ENCODE measurements at places on chromosomes 5 and 9.
A peak's percentile ranks its signal among the peaks of the same experiment; 100 is the strongest.

GRCh38 chr9:120384925-120385272 lies 195.1 kb downstream of the CDK5RAP2 start:
- DNase-seq: no peak

- no peak for DNase-seq
Observed at GRCh38 chr5:42854795-42855194, 43.1 kb upstream of the SELENOP start.

- DNase-seq: no peak
Observed at GRCh38 chr5:156694598-156694997, 155.5 kb upstream of the PPP1R2B start.

GRCh38 chr5:113156271-113156877 lies 179.8 kb downstream of the DCP2 start:
- no peak for DNase-seq

GRCh38 chr5:125558466-125558865 lies 812.0 kb upstream of the ZNF608 start:
- no peak for DNase-seq

DNA sequence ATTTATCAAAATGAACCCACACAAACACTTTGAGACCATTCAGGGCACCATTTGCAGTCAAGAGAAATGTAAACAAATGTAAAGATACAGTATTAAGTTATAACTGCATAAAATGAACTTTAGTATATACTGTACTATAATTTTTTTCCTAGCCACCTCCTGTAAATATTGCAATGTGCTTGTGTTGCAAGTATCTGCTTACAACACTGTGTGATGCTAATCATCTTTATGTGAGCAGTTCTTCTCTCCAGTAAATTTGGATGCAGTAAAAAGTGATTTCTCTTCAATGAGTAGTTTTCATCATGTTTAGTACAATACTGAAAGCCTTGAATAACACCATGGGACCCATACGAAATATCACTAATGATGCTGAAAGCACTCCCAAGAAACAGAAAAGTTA lies 9.4 kb downstream of the G3BP1 start:
- DNase-seq: no peak

- no peak for DNase-seq
Observed at GRCh38 chr5:158170060-158170459, 311.1 kb upstream of the CLINT1 start.

DNA sequence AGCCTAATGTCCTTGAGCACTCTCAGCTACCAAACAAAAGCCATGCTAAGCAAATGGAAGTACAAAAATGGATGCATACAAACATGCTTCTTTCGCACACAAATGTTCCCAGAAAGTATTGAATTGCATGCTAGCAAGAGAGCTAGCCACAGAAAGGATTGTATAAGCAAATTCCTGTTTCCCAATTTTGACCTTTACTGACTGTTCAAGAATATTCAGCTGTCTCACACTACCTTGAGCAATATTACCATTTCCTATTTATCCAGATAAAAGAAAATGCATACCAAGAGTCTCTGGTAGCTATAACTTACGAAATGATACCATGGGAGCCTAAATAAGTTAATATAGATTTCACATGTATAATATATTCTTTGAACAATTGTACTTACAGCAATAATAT lies 264.6 kb downstream of the TMEM167A start:
- no peak for DNase-seq

DNA sequence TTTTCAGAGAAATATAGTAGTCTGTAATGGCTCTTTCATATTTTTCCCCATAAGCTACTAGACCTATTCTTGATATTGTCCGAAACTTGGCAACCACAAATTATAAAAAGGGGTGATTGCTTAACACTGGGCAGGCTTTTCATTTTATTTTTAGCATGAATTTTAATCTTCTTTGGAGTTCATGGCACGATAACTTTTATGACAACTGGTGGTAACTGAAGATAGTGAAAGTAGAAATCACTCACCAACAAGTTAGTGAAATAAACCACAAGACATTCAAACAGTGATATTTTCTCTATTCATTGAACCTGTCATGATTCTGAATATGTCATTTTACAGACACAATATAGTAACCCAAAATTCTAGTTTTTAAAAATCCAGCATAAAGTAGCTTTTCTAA lies 213.9 kb downstream of the PRDM9 start:
- no peak for DNase-seq

- DNase-seq: no peak
Observed at GRCh38 chr5:31568302-31568835, 36.3 kb downstream of the C5orf22 start.

- DNase-seq: no peak
Observed at GRCh38 chr9:87748881-87749280, 23.0 kb downstream of the CTSL start.

GRCh38 chr9:36897478-36897877 lies 136.6 kb downstream of the PAX5 start:
- no peak for DNase-seq

- DNase-seq: no peak
Observed at GRCh38 chr5:44389823-44390143, 563 bp upstream of the FGF10 start.

DNA sequence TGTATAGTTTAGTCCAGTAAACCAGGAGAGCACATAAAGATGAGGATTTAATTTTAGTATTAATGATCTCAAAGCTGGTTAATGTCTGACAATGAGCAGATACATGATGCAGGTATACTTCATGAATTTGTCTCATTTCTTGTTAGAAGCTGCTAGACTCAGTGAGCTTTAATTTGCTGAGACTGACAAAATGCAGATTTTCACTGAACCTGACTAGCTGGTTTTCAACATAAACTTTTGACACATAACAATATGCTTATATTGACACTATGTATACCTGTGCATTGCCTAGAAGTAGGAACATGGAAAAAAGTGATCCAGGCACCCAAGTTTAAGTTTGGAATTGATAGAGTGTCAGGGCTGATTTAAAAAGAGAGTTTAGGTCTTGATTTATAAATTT lies 10.8 kb downstream of the UBLCP1 start:
- no peak for DNase-seq

DNA sequence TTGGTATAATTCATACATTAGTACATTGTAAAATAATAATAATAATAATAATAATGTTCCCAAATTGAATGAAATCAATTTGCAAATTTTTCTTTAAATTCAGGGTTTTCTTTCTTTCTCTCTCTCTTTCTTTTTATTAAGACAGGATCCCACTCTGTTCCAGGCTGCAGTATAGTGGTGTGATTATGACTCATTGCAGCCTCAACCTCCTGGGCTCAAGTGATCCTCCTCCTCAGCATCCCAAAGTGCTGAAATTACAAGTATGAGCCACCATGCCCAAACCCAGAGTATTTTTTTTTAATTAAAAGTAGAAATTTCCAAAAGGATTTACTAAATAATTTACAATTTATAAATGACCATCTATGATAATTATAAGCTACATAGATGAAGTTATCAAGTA lies 117.7 kb downstream of the HOMER1 start:
- no peak for DNase-seq

GRCh38 chr5:174617910-174618309 lies 106.5 kb upstream of the MSX2 start:
- no peak for DNase-seq

- DNase-seq: no peak
Observed at GRCh38 chr9:134868751-134869553, 11.7 kb upstream of the FCN2 start.

DNA sequence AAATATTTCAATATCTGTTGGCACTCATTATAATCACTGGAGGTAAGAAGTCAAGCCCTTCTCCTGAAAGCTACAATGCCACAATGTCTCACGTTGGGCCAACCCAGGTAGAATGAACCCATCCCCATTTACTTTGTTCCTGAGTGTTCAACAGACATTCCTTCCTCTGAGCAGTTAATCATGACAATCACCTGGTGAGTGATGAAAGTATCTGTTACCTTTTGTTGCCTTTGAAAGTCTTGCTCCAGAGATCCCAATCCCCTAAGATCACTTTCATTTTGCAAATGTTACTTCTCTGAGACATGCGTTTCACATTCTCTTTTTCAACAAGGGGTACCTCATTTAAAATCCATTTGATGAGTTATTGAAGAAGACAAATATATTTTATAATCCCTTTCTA lies 49.3 kb upstream of the MSX2 start:
- DNase-seq: no peak

DNA sequence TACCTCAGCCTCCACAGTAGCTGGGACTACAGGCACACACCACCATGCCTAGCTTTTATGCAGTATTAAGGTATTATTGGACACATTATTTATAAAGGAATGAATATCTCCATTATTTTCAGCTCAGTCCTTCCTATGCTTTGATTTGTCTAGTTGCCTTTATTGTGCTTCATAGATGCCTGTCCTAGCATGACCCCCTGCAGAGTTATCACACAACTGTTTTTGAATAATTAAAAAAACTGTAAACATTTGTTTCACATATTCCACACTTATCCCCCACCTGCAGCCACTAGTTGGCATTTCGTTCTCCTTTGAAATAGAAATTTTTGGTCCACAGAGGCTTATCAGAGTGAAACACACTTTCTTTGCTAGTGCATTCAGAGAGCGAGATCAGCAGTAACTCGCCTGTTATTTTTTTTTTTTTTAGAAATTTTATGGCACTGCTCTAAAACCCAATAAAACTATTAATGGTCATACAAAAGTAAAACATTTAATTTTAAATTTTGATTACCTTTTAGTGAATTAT lies 151.8 kb upstream of the RASA1 start:
- no peak for DNase-seq

GRCh38 chr5:139862313-139862712 lies 66.7 kb downstream of the PSD2 start:
- no peak for DNase-seq

- peak; percentile 90 for DNase-seq
Observed at GRCh38 chr9:134391319-134392231, 65.3 kb downstream of the RXRA start.

GRCh38 chr9:77291714-77292113 lies 114.4 kb downstream of the VPS13A start:
- no peak for DNase-seq

DNA sequence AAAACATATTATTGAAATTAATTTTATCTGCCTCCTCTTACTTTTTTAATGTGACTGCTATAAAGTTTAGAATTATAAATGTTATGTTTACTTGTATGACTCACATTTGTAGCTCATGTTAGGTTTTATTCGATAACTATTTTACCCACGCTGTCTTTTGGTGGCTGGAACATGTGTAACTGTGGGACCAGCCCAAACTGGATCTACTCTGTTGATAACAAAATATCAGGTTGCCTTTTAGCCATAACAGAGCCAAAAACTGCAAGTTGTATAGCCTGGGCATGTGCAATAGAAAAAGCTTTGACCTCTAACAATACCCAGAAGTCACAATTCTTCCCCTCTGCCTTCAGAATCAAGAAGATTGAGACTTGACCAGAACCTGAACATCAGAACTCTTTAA lies 356.5 kb downstream of the PRELID2 start:
- DNase-seq: no peak

DNA sequence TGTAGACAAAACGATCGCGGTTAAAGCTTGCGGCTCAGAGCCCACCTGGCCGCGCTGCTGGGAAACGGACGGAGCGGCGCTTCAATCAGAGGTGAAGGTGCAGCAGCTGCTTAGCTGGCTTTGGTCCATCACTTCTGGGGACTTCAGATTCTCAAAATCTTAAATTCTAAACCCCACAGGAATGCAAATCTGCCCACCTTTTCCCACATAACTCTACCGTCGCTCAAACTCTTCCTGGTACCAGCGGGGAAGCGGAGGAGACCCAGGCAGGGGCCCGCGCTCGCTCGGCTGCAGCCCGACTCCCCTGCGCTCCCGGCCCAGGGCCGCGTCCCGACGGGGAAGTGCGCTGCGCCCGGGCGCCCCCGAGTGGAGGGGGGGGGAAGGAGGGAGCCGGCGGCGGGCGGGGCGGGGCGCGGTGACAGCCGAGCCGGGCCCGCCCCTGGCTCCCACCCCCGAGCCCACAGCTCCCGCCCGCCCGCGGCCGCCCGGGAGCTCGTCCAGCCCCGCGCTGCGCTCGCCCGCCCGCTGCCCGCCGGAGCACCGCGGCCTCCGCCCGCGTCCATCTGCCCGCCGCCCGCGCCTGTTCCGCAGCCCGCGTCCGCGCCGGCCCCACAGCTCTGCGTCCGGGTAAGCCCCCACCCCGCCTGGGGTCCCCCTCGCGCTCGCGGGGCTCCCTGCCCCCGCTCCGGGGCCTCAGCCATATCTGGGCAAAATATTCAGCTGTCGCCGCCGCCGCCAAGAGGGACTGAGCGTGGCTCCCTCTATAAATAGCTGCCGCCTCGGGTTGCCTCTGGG lies at the start of gene TMOD1:
Gene TMOD1 (plus strand): TSS at position 490 of the 795 bp plus-strand sequence. CDS start 22,523 bp downstream, outside the sequence.
- DNase-seq: no peak

- DNase-seq: no peak
Observed at GRCh38 chr9:94588681-94589080, 4.9 kb downstream of the FBP2 start.

- DNase-seq: no peak
Observed at GRCh38 chr9:128203707-128204551, 750 bp downstream of the DNM1 start.

GRCh38 chr5:138824924-138825863 lies 49.9 kb downstream of the LRRTM2 start:
- no peak for DNase-seq

DNA sequence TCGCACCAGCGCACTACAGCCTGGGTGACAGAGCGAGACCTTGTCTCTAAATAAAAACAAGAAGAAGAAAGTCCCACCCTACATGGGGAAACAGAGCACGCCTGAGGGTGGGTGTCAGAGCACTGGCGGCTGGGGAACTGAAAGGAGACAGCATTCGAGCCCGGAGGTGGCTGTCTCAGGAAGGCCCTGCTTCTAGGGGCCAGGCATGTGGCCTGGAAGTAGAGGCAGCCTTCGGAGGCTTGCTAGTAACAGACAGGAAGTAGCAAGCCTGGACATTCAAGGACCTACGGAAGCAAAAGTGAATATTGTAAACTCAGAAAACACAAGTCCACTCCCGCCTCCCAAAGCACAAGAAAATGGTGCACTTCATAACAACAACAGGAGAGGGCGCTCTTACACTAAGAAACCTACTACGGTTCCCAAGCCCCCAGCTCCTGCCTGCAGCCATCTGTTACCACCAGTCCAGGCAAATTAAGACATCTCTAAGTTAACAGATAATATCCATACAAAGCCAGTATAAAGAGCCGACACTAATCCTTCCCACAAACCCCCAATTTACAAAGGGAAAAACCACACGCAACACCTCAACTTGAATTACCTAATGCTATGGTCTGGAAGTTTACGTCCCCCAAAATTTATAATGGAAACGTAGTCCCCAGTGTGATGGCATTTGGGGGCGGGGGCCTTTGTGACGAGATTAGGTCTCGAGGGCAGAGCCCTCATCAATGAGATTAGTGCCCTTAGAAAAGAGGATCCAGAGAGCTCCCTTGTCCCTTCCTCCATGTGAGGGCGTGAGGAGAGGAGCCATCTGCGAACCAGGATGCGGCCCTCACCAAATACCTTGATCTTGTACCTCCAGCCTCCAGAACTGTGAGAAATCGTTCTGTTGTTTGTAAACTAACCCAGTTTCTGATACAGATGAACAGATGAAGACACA lies 7.7 kb downstream of the RASGEF1C start:
- no peak for DNase-seq

GRCh38 chr9:128249908-128250838 lies 25.6 kb downstream of the GOLGA2 start:
- peak; percentile 94 for DNase-seq
